Iris pigment epithelial cell (primary cell): ENCODE measurements at places on chromosomes 5 and 9.

DNA sequence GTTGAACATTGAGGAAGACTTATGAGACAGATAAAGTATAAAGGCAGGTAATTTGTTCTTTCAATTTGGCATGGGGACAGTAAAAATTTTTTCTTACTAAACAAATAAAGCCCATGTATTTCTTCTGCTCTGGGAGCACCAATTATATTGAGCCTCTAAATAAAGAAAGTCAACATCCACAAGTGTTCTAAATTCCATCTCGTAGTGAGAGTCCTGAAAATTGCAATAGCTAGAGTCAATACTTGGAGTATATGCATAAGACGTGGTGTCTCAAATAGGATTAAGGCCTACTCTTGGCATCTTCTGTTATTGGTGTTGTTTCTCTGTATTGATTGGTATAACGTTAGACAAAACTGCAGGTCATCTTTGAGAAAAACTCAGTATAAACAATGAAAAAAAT is 120.5 kb upstream of the CDKN2B start:
- DNase-seq: no peak

DNA sequence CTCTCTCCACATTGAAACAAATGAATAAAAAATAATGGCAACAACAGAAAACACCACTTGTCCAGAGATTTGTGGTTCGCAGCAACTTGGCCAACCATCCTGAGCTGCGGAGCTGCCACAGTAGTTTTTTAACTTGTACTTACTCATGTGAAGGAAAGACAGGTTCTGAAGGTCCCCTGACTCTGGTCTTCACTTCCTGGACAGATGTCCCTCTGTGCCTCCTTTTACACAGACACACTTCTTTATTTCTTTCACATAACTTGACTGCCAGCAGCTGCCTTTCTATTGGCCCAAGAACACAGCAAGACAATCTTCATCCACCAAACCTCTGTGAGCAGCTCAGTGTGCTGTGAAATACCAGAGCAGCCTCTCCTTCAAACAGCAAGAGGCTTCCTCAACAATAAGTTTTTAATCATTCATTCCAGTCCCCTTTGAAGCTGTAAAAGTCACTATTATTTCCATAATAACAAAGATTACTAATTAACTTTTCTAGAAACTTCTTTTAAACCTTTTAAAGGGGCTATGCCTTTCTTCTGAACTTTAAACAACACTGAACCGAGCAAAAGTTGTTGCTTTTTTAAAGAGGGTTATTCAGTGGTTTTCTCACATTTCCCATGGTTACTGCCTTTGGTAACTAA is 198.7 kb downstream of the NR2F1-AS1 start:
- no peak for DNase-seq

DNA sequence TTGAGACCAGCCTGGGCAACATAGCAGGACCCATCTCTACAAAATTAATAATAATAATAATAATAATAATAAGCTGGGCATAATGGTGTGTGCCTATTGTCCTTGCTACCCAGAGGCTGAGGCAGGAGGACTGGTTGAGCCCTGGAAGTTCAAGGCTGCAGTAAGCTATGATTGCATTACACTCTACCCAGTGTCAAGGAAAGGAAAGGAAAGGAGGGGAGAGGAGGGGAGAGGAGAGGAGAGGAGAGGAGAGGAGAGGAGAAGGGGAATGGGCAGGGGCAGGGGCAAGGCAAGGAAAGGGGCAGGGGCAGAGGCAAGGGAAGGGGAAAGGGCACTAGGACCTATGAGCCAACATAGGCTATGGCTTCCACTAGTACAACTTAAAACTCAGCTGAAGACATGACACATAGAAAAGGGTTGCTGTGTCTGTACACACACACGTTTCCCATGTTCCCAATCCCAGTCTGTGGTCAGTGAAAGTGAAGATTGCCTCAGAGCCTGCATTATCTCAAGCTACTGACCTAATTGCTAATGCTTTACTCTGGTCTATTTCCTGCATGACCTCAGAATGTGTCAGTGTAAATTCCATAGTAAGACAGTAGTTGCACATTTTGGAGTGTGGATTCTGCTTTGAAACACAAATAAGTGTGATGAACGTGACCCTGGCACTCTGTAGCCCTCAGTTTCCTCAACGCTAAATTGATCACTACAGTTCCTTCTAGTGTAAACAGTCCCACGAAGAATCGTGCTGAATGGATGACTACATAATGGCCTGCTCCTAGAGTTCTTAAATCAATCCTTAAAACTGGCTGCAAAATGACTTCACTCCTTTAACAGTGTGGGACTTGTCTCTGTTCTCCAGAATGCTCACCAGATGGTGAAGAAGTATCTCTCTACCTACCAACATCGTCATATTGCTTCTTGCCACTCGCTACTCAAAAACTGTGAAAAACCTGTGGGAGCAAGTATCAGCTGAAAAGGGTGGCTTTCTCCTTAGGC is 497.0 kb downstream of the RAB3C start:
- DNase-seq: peak; percentile 100

DNA sequence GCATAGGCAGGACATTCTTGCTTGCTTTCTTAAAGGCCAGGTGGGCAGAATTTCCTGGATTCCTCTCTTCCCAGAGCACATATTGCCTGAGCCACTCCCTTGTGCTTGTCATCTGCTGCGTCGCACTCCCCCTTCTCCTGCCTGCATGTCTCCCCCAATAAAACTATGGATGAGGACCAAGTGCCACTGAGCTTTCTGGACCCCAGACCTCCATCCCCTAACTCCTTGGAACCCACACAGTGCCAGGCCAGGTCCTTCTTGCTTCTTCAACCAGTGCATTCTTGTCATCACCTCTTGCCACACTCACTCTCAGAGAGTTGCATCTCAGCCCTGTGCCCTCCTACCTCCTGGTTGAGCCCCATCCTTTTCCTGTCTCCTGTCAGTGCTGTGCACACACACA is 157.9 kb upstream of the PANK3 start:
- no peak for DNase-seq

DNA sequence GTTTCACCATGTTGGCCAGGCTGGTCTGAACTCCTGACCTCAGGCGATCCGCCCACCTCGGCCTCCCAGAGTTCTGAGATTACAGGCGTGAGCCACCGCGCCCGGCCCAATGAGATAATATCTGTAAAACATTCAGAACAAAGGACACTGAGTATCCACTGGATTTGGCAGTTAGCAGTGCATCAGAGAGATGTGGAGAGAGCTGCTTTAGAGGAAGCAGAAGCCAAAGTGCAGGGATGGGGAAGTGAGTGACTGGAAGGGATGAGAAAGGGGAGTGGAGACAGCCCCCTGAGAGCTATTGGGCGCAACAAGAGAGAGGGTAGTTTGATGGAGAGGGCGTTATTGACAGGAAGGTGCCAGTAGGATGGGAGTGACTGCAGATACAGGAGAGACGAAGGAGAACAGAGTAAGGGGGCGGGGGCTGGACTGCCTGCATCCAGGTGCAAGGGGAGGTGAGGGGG is 157.5 kb upstream of the SHB start:
- DNase-seq: peak; percentile 24

DNA sequence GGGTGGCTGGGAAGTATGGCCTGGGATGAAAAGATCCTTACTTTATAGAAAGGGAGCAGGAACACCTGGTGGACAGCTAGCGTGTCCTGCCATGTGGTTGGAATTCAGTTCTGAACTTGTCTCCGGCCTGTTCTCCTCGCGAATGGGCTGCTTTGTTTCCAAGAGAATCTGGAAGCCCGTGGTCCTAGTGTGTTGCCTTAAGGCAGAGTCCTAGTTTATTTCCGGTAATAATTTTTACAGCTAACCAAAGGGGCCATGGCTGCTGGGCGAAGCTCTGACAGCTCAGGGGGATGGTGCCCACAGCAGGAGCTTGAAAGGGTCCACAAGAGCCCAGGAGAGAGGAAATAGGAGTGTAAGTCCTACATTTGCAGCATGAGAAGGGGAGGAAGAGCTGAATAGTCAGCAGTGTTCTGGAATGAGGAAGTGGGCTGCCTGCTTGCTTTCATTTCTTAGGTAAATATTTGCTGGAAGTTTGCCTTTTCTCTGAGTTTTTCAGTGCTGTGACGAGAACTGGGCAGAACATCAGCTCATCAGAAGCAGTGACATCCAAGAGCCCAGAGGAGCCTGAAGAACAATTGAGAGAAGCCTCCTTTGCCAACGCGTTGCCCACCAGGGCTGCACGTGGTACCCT is 13.1 kb upstream of the IGFBPL1 start:
- DNase-seq: peak; percentile 46

GRCh38 chr5:95261437-95262175 is 23.3 kb downstream of the MCTP1 start:
- peak; percentile 57 for DNase-seq

GRCh38 chr5:117220730-117221129 is 646.1 kb upstream of the SEMA6A start:
- DNase-seq: peak; percentile 2

DNA sequence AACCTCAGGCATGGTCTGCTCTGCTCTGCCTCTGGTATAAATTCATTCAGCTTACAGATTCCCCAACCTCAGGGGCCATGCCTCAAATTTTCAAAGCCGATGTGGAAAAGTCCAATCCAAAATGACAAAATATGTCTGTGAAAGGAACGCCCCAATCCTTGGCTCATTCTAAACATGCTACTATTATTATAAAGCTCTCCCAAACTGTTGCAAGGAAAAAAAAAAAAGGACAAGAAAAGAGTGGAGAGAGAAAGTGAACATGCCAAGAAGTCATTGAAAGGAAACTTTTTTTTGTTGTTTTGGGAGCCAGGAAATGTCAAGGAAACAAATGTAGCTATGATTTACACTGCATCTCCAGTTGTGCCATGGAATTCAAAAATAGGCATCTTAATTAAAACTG is 3.8 kb downstream of the COL23A1 start:
- DNase-seq: no peak
